ENCODE measurements at places on chromosomes 6 and 20.

DNA sequence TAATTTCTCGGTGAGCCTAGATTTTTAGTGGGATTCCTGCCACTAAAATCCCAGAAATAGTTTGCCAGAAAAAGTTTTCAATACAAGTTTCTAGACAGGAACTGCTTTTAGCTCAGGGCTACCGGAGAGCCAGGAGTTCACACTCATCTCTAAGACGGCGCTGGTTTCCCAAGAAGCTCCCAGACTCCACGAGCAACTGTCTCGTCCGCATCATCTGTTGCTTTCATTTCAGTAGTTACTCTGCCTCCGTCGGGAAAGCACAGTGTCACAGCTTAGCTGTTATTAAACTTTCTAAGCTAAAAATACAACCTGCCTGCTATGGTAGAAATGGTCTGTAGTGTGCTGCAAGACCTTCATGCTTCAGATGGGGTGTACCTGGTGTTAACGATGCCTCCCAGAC, 197.3 kb upstream of the SNX9 start:
- no peak for DNase-seq

GRCh38 chr6:12113190-12113577, 101.1 kb downstream of the HIVEP1 start:
- DNase-seq: no peak

DNA sequence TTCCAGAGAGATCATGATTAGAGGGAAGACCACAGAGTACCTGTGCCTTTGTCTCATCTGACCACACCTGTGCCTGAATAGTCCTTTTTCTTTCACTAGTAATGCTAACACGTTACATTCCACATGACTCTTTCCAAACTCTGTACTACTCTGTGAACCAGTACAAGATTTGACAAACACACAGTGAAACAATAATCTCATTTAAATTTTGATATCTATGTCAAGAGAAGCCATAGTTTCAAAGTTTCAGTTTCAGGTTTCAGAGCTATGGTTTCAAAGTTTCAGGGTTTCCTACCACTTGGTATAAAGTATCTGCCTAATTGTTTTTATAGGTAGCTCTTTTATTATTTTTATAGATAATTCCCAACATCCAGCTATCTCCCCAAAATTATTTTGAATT, 62.0 kb upstream of the PHACTR2 start:
- no peak for DNase-seq

GRCh38 chr20:44706301-44707017, 8.7 kb upstream of the CCN5 start:
- no peak for DNase-seq

DNA sequence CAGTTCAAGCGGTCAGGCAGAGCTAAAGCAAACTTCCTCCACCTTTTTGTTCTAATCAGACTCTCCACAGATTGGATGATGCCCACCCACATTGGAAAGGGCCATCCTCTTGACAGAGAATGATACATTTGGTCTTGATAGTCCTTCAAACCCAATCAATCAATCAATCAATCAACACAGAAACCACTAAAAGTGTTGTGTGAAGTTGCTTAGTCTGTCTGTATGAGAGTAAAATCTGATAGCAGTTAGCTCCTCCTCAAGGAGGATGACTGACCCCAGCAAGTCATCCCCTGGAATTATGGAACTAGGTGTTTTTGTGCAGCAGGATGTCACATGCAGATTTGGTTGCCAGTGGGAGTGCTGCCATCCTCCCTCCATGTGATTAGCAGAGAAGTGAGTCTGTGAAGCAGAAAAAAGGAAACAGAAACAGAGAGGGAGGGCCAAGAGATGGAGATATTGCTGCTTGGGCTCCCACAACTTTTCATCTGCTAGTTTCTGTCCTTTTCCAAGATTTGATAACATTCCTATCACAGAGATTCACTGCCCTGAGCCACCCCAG, 32.0 kb upstream of the SSTR4 start:
- no peak for DNase-seq

- DNase-seq: no peak
Measured at GRCh38 chr6:170113141-170113540, 177.7 kb downstream of the DLL1 start.

DNA sequence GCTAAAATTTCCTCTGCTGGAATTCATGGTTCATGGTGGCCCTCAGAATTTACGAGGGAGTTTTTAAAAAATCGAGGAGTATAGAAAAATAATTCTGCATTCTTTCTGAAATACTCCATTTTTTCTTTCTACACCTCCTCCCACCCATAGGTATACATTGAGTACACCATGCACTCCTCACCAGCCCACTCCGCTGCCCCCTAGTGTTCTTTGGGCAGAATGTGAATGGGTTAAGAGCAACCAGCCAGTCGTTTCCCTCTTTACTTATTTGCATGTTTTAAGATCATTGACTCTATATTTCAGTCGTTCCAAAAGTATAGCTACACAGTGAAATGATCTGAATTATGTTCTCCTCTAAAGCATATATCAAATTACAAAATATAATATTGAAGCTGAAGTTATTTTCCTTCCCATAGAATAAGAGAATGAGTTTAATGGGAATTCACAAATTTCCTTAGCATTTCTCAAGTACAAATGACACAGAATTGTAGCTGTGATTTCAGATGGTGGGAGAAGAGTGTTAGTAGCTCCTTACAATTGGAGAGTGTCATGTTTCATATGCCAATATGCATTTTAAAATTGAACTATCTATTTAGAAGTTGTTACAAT, 977.7 kb upstream of the SLC35B3 start:
- no peak for DNase-seq

DNA sequence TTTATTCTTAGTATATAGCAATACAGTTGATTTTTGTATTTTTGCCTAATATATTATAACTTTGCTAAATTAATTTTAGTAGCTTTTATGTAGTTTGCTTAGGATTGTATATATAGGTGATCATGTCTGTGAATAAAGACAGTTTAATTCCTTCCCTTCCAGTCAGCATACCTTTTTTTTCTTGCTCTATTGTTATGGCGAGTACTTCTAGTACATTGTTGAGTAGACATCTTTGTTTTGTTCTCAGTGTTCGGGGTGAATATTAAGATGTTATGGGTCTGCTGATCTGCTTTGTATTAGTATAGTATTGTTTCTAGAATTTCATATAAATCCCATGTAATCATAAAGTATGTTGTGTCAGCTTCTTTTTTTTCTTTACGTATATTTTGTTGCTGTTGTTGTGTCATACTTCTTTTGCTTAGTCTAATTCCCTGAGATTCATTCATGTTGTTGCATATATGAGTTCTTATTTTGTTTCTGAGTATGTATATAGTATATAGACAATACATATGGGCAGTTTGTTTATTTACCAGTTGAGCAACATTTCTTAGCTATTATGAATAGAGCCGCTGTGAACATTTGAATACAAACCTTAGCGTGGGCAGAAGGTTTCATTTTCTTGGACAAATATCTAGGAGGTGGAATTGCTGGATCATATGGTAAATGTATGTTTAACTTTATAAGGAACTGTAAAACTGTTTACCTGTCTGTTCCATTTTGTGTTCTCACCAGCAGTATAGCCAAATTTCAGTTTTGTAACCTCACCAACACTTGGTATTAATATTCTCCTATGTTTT, 25.5 kb downstream of the NCOA3 start:
- no peak for DNase-seq

DNA sequence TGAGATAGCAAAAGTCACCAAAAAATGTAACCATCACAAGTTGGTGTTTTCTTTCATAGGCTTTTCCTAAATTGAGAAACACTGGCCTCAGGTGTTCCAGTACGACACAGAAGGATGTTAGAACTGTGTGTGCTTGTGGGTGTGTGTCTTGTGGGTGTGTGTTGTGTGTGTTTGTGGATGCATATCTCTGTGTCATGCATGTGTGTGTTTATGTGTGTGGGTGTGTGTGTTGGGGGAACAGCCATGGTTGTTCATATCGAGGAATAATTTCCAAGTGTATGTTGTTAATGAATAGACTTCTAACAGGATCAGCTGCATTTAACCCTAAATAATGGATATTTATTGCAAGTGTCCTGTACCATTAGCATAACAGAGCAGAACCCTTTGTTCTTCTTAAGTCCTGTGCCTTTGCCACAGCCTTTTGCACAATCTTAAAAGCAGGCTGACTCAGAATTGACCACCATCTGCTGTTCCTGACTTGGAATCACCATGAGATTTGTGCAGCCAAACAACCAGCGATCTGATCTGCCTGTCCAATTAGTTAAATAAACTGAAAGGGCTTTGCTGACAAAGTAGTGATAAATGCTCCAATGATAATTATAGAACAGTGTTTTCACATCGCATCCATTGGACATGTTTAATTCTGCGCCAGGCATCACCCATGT, 7.6 kb downstream of the CD93 start:
- no peak for DNase-seq

- DNase-seq: no peak
Measured at GRCh38 chr6:7894262-7895124, 16.1 kb downstream of the TXNDC5 start.

- peak; percentile 62 for DNase-seq
Measured at GRCh38 chr6:149922642-149923326, at the start of gene RAET1G. Gene RAET1G, minus strand, starts transcription at chr6:149923121. Its CDS starts 111 bp downstream, at chr6:149923010.

Measured in stimulated activated CD8-positive, alpha-beta memory T cell treated with anti-CD3 and anti-CD28 coated beads, Interleukin-7, amount 100 ng/mL, for 24 hours (primary cell).